Nucleus accumbens (tissue), 56 donors: ENCODE measurements at places on chromosomes 7 and 10.

- no peak for DNase-seq
Observed at GRCh38 chr7:83925860-83926259, 268.7 kb downstream of the SEMA3A start.

DNA sequence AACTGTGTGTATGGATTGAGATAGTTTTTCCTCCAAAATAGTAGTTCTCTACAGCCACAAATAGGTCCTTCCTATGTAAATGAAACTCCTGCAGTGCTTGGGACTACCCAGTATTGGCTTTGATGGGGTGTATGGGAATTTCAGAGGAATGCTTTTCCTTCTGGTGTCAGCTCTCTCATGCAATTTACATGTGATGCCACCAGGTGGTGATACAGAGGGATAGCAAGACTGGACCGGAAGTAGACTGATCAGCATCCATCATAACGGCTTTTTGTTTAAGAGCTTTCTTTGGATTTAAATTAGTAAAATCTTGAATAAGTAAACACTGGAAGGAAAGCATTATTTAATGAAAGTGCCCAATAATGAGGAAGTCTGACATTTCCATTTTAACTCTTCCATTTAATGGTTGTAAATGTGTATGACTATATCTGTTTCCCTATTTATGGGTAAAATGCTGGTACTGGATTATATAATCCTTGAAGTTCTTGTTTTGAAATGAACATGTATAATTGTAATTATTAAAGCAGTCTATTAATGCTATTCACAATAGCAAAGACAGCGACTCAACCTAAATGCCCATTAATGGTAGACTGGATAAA is 22.7 kb downstream of the DYNC1I1 start:
- no peak for DNase-seq

- DNase-seq = no peak
Observed at GRCh38 chr7:82284936-82285519, 158.5 kb downstream of the CACNA2D1 start.

- DNase-seq = no peak
Observed at GRCh38 chr7:130070861-130071622, 708 bp downstream of the KLHDC10 start.

- no peak for DNase-seq
Observed at GRCh38 chr7:44380189-44380830, 54.9 kb upstream of the CAMK2B start.

DNA sequence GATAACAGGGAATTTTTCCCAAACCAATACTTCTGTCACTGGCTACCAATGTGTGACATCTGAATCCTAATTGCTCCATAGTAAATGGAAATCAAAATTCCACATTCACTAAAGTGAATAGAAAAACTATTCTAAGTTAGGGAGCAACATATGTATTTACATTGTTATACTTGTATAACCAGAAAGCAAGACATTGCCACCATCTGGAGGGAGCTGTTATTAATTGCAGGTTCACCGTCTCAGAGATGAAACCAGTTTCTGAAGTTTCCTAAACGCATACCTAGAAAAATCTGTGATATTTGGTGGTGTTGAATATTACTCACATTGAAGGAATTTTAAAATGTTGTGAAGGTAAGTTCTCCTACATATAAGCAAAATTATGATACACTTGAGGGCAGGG is 390.1 kb downstream of the NXPH1 start:
- no peak for DNase-seq

GRCh38 chr10:62652564-62652963 is 152.0 kb upstream of the ADO start:
- no peak for DNase-seq

DNA sequence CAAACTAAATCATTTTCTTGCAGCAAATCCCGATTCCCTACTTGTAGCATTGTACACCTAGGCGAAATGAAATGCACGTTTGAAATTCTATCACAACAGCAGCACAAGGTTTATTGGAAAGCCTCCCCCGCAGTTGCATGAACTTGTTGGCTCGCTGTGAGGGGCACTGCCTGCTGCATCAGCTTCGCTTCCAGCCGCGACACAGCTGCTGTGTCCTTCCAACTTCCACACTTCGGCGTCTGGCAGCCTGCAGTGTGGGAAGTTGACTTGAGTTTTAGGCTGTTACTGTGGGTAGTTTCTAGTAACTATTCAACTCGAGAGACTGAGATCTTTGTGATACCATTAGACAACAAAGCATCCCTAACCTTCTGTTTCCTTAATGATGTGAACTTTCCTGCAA is 315.8 kb upstream of the TPK1 start:
- no peak for DNase-seq

GRCh38 chr10:127406018-127406550 is 143.0 kb upstream of the NPS start:
- DNase-seq = no peak

GRCh38 chr10:116260599-116260998 is 12.4 kb downstream of the GFRA1 start:
- DNase-seq = no peak

DNA sequence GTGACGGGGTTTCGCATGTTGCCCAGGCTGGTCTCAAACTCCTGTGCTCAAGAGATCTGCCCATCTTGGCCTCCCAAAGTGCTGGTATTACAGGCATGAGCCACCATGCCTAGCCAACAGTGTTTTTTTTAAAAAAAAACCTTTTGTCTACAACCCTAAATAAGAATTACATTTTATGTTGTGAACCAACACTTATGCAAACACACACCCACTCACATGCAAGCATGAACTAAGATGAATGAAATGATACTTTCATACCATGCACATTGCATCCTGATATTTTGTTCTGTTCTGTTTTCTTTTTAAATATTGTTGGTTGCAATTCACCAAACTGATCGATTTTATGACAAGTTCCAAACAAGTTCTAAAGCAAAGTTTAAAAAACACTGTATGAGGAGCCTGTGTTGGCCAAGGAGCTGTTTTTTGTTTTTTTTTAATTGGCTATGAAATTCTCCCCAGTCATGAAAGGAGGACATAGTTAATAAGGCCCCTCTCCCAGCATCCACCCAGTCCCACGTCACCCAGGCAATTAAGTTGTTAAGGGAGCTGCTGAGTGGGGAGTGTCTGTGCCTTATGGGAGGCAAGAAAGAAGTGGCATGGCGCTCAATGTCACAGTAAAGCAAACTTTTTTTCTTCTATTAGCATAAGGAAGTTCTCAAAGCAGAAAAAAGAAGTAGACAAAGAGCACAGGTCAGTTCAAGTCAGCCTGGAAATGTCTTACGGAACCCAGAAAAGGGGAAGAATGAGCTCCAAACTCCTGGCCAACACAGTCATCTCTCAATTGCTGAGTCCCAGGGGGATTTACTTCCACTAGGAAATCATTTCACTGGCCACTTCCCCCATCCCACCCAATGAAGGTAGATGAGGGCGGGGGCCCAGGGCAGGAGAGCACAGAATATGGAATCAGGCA is 50.1 kb downstream of the NOD1 start:
- DNase-seq = no peak

GRCh38 chr7:156932006-156932405 is 17.5 kb upstream of the NOM1 start:
- DNase-seq = no peak

GRCh38 chr10:119132521-119133345 is 28.8 kb downstream of the DENND10 start:
- DNase-seq = no peak

GRCh38 chr7:152663931-152664330 is 12.0 kb downstream of the XRCC2 start:
- no peak for DNase-seq

- no peak for DNase-seq
Observed at GRCh38 chr7:102205915-102206314, 80.8 kb upstream of the SH2B2 start.

DNA sequence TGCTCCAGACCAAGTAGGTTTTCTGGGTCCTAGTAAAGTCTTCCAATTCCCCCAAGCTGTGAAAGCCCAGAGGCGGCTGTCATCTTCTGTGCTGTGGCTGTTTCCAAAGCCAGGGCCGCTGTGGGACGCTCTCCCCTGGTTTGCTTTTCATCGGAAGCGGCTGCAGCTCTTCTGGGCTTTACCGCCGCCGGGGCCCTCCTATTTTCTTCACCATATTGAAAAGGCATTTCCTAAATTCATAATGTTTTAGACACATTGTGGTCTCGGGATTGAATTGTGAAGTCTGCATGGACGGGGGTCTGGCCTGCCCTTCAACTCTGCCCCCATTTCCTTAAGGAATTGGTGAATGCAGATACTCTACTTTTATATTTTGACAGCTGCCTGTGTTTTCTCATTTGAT is 551.4 kb upstream of the MGMT start:
- no peak for DNase-seq

DNA sequence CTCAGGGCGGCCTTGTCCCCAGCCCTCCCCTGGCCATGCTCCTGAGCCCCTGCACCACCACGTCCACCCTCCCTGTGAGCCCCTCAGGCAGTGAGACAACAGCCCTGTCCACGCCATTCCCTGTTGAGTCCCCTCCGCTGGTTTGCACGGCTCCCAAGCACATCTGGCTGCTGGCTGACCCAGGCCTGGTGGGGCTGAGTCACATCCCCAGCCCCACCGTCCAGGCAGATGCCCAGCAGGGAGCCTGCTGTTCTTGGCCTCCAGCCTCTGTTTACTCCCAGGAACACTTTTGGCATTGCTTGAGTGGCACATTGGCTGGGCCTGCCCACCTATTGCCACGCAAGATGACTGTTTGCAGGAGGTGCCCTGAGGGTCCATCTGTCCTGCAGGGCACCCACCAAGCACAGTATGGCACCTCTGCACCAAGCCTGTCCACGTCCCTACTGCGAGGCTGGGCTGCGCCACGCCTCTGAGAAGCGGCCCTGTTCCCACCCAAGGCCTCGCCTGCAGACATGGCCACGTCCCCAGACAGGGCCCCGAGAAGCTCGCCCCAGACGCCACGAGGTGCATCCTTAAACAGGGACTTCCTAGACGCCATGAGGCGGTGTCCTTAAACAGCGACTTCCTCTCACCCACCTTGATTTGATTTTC is 48.4 kb upstream of the INPP5A start:
- DNase-seq = no peak

DNA sequence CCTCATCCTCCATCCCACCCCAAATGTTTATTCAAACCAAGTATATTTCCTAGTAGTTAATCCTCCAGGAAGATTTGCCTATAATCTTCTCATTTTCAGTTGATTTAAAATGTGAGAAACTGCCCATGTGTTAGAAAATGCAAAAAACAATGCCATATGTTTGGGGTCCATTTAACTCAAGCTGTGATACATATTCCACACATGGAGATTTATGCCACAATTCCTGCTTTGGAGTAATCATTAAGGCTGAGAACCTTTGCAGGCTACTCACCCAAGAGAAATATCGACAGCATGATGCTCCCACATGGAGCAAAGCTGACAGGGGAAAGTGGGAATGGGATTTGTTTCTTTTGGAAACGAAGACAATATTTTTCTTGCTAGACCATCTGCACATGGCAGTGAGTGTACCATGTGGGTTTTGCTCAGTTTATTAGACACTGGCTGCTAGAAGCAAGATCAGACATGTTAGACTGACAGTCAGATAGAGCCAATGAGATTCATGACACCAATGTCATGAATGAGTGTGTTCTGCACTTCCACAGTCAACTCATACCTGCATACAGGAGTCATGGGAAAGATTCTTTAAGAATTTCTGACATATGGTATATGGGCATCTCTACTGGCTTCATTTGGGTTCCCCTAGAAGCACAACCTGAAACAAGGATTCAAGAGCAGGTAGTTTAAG is 3.4 kb upstream of the GRM8 start:
- DNase-seq = no peak

GRCh38 chr7:105426606-105427146 is 38.0 kb upstream of the SRPK2 start:
- no peak for DNase-seq

DNA sequence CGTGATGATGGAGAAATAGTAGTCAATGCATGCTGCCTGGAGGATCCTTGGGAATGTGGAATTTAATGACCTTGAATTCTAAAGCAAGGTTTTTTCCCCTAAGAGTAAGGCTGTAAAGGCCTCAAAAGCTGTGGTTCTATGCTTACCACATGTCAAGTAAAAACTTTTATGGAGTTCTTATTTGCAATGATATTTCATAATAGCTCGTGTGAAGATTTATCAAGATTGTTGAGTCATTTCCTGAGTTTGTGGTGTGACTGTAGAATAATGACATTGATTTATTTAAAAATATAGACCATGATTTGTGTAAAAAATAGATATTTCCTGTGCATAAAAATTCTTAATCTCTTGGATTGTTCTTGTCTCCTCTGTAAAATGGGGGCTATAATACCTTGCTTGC is 67.5 kb upstream of the SORCS1 start:
- DNase-seq = no peak

DNA sequence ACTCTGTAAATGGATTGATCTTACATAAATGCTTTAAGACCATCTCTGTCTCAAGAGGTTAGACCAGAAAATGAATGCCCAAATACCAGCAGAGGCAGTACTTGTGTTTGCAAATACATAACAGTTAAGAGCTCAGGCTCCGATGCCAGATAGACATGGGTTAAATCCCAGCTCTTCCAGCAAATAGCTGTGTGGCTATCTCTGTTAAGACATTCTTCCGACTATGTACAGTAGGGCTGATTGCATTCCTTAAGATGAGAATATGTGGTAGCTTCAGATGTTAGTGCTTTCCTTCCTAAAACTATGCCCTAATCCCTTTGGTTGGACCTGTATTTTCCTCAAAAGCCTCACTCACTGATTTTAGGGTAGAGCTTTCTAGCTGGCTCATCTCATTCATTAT is 2.2 kb downstream of the IDE start:
- no peak for DNase-seq

DNA sequence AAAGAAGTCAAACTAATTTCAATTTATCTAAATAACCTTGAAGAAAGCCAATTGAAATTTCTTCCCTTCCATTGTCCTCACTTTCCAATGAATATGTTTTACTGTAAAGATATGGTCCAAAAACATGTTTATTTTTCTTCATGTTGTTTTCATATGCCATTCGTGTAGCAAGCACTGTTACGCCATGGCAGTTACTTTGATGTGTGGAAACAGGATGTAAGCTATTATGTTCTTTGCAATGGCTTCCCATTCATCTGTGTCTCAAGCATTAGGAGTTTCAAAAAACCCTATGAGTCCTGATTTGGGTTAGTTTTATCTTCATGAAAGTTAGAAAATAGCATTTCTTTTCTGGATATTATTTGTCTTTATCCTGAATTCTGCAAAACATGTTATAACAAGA is 31.0 kb downstream of the GPR141 start:
- DNase-seq = no peak

DNA sequence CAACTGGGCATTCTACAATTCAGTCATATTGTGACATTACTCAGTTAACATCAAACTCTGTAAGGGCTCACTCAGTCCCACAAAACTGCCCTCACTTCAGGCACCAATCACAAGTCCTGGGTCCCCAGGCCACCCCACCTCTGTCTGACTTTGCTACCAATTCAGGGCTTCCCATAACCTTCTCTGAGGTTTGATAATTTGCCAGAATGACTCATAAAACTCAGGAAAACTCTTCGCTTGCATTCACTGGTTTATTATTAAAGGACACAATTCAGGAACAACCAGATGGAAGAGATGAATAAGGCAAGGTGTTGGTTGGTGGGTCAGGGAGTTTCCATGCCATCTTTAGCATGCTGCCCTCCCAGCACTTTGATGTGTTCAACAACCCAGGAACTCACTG is 41.3 kb downstream of the AVL9 start:
- no peak for DNase-seq

GRCh38 chr7:105307163-105307672 is 81.5 kb downstream of the SRPK2 start:
- DNase-seq = no peak
